Activated CD4-positive, alpha-beta T cell treated with anti-CD3 and anti-CD28 coated beads for 24 hours (primary cell): ENCODE measurements at places on chromosomes 5 and 9.

DNA sequence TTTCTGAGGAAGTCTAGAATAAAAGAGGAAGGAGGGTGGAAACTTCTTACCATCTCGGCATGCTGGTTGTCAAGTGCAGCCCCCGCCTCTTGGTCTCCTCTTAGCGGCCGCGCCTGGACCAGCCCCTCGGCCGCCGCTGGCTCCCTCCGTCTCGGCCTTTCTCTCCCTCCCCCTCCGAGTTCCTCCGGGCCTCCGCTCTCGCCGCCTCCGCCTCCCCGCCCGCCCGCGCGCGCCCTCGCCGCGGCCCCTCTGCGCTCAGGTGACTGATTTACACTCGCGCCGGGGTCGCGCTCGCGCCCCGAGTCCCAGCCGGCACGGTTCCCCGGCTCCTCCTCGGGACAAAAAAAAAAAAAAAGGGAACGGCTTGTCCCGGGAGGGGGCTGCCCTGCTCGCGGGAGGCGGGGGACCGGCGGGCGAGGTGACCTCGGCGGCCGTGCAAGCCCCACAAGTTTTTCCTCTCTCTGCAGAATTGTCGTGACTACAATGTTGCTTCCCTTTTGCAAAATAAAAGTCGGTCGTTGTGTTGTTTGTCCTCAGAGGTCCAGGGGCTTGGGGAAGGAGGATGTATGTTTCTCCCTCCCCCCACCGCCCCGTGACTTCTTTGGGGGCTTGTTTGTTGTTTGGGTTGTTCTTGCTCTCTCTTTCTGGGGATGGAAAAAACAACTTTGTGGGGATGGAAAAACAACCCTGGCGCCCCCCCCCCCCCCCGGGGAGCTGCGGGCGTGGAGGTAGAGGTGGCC is at the start of gene BNC2:
Gene BNC2, minus strand, starts transcription at position 75 of the 740 bp plus-strand sequence. Its CDS starts 22 bp downstream, at position 53.
- DNase-seq, result no peak

DNA sequence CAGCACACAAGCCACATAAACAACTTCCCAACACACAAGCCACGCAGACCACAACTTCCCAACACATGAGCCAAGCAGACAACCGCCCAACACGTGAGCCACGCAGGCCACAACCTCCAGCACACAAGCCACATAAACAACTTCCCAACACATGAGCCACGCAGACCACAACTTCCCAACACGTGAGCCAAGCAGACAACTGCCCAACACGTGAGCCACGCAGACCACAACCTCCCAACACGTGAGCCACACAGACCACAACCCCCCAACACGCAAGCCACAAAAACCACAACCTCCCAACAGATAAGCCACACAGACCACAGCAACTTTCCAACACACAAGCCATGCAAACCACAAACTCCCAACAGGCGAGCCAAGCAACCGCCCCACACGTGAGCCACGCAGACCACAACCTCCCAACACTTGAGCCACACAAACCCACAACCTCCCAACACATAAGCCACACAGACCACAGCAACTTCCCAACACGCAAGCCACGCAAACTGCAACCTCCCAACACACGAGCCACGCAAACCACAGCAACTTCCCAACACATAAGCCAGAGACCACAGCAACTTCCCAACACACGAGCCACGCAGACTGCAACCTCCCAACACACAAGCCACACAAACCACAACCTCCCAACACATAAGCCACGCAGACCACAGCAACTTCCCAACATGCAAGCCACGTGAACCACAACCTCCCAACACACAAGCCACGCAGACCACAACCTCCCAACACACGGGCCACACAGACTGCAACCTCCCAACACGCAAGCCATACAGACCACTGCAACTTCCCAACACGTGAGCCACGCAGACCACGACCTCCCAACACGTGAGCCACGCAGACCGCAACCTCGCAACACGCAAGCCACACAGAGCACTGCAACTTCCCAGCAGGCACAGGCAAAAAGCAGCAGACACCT is 10.1 kb downstream of the BRD9 start:
- DNase-seq, result no peak

GRCh38 chr5:139091439-139092156 is 106.6 kb downstream of the SIL1 start:
- no peak for DNase-seq

- DNase-seq, result no peak
Observed at GRCh38 chr5:68554571-68555279, 339.2 kb downstream of the PIK3R1 start.

- DNase-seq, result no peak
Observed at GRCh38 chr5:17426104-17426749, 71.8 kb upstream of the TAF11L2 start.

GRCh38 chr9:2125906-2126305 is 110.8 kb downstream of the SMARCA2 start:
- DNase-seq, result no peak

DNA sequence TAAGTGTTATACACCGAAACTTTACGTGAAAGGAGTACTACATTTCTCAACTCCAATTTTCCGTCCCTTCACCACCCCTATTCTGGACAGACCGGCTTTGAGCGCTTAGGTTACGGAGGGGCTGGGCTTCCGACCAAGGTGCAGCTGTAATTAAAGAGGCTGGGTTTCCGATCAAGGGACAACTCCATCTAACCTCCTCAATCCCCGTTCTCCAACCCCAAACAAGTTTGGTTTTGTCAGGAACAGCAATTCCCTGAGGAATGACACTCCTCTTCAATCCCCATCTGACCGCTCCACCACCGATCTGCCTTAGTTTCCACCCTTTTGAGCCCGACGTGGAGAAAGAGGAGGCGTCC is 577 bp downstream of the TUT7 start:
- DNase-seq, result peak; percentile 1

- no peak for DNase-seq
Observed at GRCh38 chr5:99453196-99453595, 524.4 kb upstream of the CHD1 start.

- DNase-seq, result no peak
Observed at GRCh38 chr5:10546186-10546585, 17.7 kb upstream of the ANKRD33B start.

- no peak for DNase-seq
Observed at GRCh38 chr9:109699019-109699418, 81.0 kb upstream of the PALM2AKAP2 start.

DNA sequence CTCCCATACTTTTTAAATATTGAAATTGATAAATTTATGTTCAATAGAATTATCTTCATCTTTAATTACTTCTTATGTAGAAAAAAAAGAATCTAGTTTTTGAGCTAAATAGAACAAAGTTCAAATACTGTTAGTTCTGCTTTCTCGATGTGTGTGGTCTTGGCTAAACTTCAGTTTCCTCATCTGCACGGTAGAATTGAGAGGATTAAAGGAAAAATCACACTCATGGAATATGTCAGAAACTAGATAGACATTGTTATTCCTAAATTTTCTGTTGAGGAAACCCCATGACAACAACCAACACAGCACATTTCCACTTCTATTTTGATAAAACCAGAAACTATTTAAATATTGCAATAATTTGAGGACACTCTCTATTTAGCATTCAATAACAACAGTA is 100.3 kb downstream of the MUSK start:
- DNase-seq, result no peak

DNA sequence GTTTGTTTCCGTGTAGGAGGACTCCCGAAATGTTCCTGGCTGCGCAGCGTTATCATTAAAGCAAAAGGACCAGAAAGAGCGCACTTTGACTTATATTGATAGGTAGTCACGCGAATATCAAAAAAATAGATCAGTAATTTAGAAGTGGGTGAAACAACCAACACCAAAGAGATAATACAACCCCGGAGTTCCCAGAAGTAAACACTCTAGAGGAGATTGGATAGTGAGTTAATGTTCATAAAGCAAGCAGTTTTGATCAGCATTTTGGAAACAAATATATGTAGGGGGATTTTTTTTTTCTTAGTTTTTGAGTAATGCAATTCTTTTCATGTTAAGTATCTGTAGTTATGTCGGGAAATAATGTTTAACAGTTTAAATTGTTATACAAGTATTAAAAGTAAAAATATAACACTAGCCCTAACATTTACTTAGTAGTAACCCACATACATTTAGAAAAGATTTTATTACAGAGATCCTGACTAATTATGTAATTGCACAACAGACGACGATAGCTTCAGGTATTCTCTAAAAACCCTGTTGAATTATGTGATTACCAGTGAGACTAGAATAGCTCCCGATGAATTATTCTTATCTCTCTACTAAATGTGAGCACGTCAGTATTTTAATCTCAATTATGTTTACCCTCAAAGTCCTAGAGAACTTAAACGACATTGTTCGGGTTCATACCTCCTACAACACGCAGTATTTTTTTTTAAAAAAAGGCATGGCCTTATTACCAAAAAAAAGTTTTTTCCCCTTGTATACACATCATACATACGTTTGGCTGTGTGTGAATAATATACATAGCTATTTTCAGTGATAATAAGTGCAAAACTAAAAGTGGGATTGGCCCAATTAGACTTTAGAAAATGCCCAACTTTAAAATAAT is 9.4 kb upstream of the NFIB start:
- no peak for DNase-seq

- DNase-seq, result no peak
Observed at GRCh38 chr5:132854301-132854700, 12.0 kb downstream of the GDF9 start.

- no peak for DNase-seq
Observed at GRCh38 chr9:98594546-98595160, 114.1 kb downstream of the GABBR2 start.

GRCh38 chr9:69292078-69292477 is 32.9 kb upstream of the ENTREP1 start:
- no peak for DNase-seq
